Peyer's patch (tissue), 4 donors: ENCODE measurements at places on chromosomes 6 and 20. TPM values are rescaled to one million over a fixed set of nuclear protein-coding genes. Genes with fewer than 3 reads are reported as not detected.

Gene CDH4
- 0.27 TPM for total RNA-seq

Gene PTCRA
- not detected for total RNA-seq

Gene FAM83C
- not detected for total RNA-seq

Gene RTN4IP1
- total RNA-seq = 5.0 TPM

Gene PGC
- not detected for total RNA-seq

DNA sequence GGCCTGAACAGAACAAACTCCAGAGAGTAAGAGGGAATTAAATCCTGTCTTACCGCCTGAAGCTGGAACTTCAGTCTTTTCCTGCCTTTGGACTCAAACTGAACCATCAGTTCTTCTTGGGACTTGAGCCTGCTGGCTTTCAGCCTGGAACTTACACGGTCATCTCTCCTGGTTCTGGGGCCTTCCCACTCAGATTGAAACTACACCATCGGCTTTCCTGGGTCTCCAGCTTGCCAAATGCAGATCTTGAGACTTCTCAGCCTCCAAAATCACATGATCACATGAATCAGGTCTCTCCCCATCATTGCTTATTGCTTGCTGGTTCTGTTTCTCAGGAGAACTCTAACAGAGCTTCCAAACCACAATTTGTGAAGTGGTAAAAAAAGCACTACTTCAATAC, 276.3 kb downstream of the KIF16B start:
- DNase-seq = no peak

GRCh38 chr6:143939364-143939763, 68.7 kb downstream of the PLAGL1 start:
- DNase-seq = no peak

GRCh38 chr6:15290962-15291704, 45.3 kb downstream of the JARID2 start:
- DNase-seq = no peak

DNA sequence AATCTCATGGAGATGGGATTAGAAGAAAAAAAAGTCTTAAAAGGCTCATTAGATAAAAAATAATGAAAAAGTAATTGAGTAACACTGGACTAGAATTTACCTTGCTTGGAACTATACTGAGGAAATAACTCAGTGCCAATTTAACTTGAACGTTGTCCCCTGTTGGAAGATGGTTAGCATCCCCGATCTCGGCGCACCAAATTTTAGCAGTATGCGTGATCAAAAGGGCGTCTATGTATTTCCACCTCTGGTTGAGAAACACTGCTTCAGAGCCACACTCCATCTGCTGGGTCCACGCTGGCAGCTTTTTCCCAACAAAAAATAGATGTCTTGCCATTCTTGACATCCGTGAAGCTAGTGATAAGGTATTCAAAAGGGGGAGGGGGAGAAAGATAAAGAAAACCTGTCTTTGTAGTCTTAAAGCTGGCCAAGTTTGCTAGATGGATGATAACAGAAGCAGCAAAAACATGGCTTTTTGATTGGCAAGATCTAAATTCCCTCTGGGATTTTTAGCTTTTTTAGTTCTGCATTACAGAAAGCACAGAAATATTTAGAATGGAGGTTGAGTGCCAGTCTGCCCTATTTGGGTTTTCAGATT, 6.4 kb downstream of the HINT3 start:
- DNase-seq = no peak

DNA sequence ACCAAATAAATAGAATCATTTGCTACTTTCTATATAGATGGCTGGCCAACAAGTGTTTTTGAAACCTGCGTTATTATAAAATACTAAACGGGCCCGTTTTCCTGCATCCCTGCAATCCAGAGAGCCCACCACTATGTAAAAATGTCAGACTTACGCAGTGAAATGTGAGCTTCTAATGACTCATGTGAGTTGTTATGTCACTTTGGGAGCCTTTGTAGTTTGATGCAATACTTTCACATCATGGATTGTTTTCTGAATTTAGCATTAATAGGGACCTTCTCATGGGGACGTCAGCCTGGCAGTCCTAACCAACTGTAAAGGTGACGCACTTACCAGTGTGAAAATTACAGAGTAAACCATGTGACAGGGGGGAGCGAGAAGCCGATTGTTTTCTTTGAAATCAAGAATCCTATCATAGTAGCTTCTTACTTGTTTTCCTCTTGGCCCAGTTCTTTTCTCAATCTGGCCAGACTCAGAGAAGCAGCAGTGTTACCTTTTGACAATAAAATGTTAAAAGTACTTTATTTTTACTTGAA, 75.3 kb downstream of the SSR1 start:
- no peak for DNase-seq

- no peak for DNase-seq
Observed at GRCh38 chr6:27237089-27237803, 10.3 kb upstream of the PRSS16 start.

DNA sequence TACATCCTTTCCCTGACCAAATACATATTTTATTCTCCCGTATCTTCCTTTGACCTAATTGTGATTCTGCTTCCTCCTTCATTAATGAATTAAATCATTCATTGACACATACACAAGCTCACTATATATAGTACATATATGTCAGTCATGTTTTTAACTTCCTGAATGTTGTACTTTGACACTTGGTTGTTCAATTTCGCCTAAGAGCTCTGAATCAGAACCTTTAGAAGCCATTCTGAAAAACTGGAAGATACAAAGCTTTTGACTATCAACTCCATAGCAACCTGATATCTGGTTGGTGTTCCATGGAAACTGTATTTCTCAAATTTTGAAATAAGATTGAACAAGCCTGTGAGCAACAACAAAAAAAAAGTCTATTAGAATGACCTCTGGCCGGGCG, 27.3 kb upstream of the HFE start:
- no peak for DNase-seq
